Liver (tissue), 10 donors: ENCODE measurements at places on chromosomes 1 and 21. TPM values are rescaled to one million over a fixed set of nuclear protein-coding genes. Genes with fewer than 3 reads are reported as not detected.

DNA sequence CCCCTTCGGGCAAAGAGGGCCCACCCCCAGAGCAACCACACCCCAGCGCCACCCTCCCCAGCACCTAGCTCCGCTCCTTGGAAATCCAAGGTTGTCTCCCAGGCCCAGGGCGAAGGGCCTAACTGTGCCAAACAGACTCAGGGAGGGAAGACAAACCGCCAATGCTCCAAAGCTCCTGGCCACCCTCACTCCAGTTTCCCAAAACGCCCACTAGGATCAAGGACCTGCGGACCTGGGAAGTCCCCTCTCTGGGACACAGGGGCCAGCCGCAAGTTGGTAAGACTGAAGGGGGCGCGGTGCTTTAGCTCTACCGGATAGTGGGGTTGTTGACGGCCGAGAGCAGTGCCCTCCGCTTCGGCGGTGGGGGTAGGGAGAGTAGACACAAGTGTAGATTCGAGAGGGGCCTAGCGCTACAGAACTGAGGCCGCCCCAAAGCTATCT is 581 bp downstream of the IRF6 start:
- DNase-seq, result no peak

GRCh38 chr1:7104339-7104738 is 319.1 kb downstream of the CAMTA1 start:
- no peak for DNase-seq

- no peak for DNase-seq
Measured at GRCh38 chr1:58363585-58363984, 182.9 kb downstream of the OMA1 start.

DNA sequence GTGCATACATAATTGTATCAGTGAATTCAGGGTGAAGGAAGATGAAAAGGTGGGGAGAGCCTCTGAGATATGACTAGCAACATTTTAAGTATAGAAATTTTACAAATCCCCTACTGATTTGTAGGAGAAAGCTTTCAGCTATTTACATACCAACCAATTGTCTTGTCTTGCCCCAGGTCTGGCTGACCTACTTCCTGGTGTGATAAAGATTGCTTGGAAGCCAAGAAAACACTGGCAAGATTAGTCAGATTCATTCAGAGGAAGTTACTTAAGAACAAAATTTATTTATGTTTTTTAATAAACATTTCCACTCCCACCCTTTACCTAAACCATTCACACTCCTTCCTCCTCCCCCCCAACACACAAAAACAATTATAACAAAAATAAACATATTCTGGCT is 17.5 kb downstream of the PTGS2 start:
- DNase-seq, result no peak

- DNase-seq, result no peak
Measured at GRCh38 chr1:246761396-246761795, 37.2 kb downstream of the SCCPDH start.

GRCh38 chr1:48026275-48026674 is 29.1 kb upstream of the TRABD2B start:
- DNase-seq, result no peak

GRCh38 chr1:243349128-243349527 is 93.3 kb downstream of the SDCCAG8 start:
- DNase-seq, result no peak

DNA sequence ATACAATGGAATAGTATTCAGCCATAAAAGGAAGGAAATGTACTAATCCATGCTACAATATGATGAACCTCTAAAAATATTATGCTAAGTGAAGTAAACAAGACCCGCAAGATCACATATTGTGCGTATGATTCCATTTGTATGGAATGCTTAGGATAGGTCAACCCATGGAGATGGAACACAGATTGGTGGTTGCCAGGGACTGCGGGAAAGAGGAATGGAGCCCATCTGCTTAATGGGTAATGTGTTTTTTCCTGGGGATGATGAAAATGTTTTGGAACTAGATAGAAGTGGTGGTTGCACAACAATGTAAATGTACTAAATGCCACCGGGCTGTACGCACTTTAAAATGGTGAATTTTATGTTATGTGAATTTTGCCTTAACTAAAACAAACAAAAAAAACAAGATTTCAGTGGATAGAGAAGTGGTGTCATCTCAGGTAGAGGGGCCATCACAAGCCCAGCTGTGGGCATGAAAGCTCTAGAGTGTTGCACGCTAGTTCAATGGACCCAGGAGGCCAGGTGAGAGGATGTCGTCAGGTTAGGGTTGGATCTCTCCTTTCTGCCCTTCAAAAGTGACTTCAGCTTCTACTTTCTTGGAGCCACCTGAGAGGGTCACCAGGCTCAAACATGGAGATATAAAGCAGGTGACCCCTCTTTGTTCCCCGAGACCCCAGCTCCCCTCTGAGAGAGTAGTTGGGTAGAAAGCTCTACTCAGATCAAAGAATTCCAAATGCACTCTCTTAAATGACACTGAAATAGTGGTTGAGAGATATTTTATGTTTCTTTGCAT is 2.5 kb downstream of the C1orf115 start:
- no peak for DNase-seq

Gene PHLDA3
- 0.67 TPM for total RNA-seq

- DNase-seq, result no peak
Measured at GRCh38 chr21:26391166-26391565, 181.9 kb downstream of the CYYR1 start.

Gene FAM177B
- total RNA-seq, result 0.17 TPM

- no peak for DNase-seq
Measured at GRCh38 chr1:234977875-234978396, 150.7 kb downstream of the TOMM20 start.

- DNase-seq, result no peak
Measured at GRCh38 chr1:241947354-241947753, 10.2 kb upstream of the BECN2 start.

GRCh38 chr1:53592985-53593757 is 134.0 kb downstream of the DMRTB1 start:
- DNase-seq, result no peak

Gene RAB7B
- 0.89 TPM for total RNA-seq
